IMR-90 (cell line): ENCODE measurements at places on chromosomes 2 and 18. TPM values are rescaled to one million over a fixed set of nuclear protein-coding genes. Genes with fewer than 3 reads are reported as not detected.

Gene IL36B
- total RNA-seq: not detected in 2 replicates

Gene UGT1A7
- total RNA-seq: not detected in 2 replicates

Gene CBLN2
- total RNA-seq: not detected in 2 replicates

Gene DNAJC5G
- total RNA-seq: not detected in 2 replicates

Gene HRH4
- total RNA-seq: not detected in 2 replicates

Gene VWA3B
- total RNA-seq: not detected in 2 replicates

Gene NLRC4
- not detected in 2 replicates for total RNA-seq

Gene SERPINB11
- 0.18 TPM in 1 of 2 replicates, not detected in the other for total RNA-seq

Gene B4GALT6
- 0.83 and 3.9 TPM in 2 replicates for total RNA-seq

Gene MREG
- total RNA-seq: 1.7 and 1.8 TPM in 2 replicates

Gene CKAP2L
- total RNA-seq: 9.9 and 13.3 TPM in 2 replicates

Gene INHBB
- total RNA-seq: 0.18 and 0.28 TPM in 2 replicates

Gene MYO5B
- total RNA-seq: 0.54 and 0.56 TPM in 2 replicates

Gene RAPGEF4
- total RNA-seq: 3.2 and 3.6 TPM in 2 replicates

Gene GCG
- total RNA-seq: not detected in 2 replicates

Gene ATP6V1B1
- total RNA-seq: 0.28 TPM in 1 of 2 replicates, not detected in the other

Gene BIRC6
- 251 and 316 TPM in 2 replicates for total RNA-seq

Gene SULT1C2
- total RNA-seq: not detected in 2 replicates

Gene SERTAD2
- total RNA-seq: 5.0 and 6.7 TPM in 2 replicates

Gene PLGLB2
- total RNA-seq: 0.72 and 0.83 TPM in 2 replicates

Gene TRIB2
- total RNA-seq: 12.7 and 16.1 TPM in 2 replicates

Gene DYTN
- total RNA-seq: not detected in 2 replicates

Gene CCBE1
- total RNA-seq: 93.9 and 148 TPM in 2 replicates

Gene SLC14A1
- 21.7 and 31.9 TPM in 2 replicates for total RNA-seq

Gene MROH2A
- not detected in 2 replicates for total RNA-seq

Gene CDH19
- not detected in 2 replicates for total RNA-seq

Gene CCDC141
- under 0.01 TPM in 1 of 2 replicates, not detected in the other for total RNA-seq

Gene COL3A1
- total RNA-seq: 408 and 411 TPM in 2 replicates

Gene PROM2
- total RNA-seq: not detected in 2 replicates

Gene LAMA1
- 10.9 and 11.4 TPM in 2 replicates for total RNA-seq

Gene MOCOS
- 1.9 and 2.2 TPM in 2 replicates for total RNA-seq

Gene TCF23
- not detected in 2 replicates for total RNA-seq

Gene KCNF1
- total RNA-seq: 0.54 and 0.56 TPM in 2 replicates

Gene AMER3
- total RNA-seq: not detected in 2 replicates

Gene HNMT
- total RNA-seq: 12.2 and 14.2 TPM in 2 replicates

Gene RGPD4
- not detected in 2 replicates for total RNA-seq

Gene CCDC74A
- total RNA-seq: 3.1 and 3.8 TPM in 2 replicates

Gene ADAM17
- 34.4 and 46.4 TPM in 2 replicates for total RNA-seq

Gene SLC4A5
- 0.18 TPM in 1 of 2 replicates, not detected in the other for total RNA-seq

Gene LDLRAD4
- not detected in 2 replicates for total RNA-seq

Gene RAD51AP2
- not detected in 2 replicates for total RNA-seq

Gene GPR45
- total RNA-seq: not detected in 2 replicates

Gene PLGLB1
- 0.18 and 0.28 TPM in 2 replicates for total RNA-seq

Gene ANKRD30BL
- not detected in 2 replicates for total RNA-seq

Gene CRYBA2
- total RNA-seq: not detected in 2 replicates

Gene C2orf80
- not detected in 2 replicates for total RNA-seq

Gene CELF4
- not detected in 2 replicates for total RNA-seq

Gene ASTL
- total RNA-seq: not detected in 2 replicates

Gene SCN7A
- 0.90 and 1.7 TPM in 2 replicates for total RNA-seq

Gene CCDC150
- 3.8 and 6.9 TPM in 2 replicates for total RNA-seq
